ENCODE measurements at places on chromosomes 7 and 10. TPM values are rescaled to one million over a fixed set of nuclear protein-coding genes. Genes with fewer than 3 reads are reported as not detected.

Gene CYP3A4
- total RNA-seq: not detected

Gene CXCL12
- 10.6 TPM for total RNA-seq

Gene AGMO
- total RNA-seq: not detected

Gene SFTPA2
- 1.3 TPM for total RNA-seq

Gene GPR15LG
- not detected for total RNA-seq

Gene FAM241B
- 8.1 TPM for total RNA-seq

Gene MRLN
- total RNA-seq: 1.3 TPM

Gene SCIN
- 2.8 TPM for total RNA-seq

Gene TEX47
- total RNA-seq: not detected

Gene UNCX
- not detected for total RNA-seq

Gene IDI2
- total RNA-seq: not detected

Gene RTKN2
- 9.7 TPM for total RNA-seq

Gene CDC14C
- total RNA-seq: not detected

Measured in parietal lobe (tissue), 2 donors.